Stimulated activated effector memory CD8-positive, alpha-beta T cell treated with anti-CD3 and anti-CD28 coated beads, Interleukin-12 subunit alpha, Interleukin-12 subunit beta, amount 100 ng/mL, for 72 hours (primary cell): ENCODE measurements at places on chromosomes 1 and 21.
A peak's percentile ranks its signal among the peaks of the same experiment; 100 is the strongest.

GRCh38 chr1:24929398-24930259 lies 447 bp downstream of the RUNX3 start:
- peak; percentile 57 for DNase-seq

GRCh38 chr1:217522277-217522676 lies 108.6 kb downstream of the GPATCH2 start:
- DNase-seq = no peak

DNA sequence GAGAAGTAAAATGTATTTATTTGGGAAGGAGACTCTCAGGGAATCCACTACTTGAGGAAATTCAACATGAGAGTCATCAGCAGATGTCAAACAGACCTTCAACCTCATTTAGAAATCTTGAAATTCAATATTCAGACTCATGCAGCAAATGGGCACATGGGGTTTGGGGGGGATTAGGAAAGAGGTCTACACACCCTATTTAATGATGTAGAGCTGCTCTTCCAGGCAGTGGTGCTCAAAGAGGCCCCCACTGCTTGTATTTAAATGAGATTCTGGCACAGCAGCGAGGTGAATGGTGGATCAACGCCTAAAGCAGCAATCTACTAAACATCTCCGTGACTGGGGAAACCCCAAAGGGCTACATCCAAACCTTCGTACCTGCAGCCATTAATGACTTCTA lies 213.2 kb upstream of the C8B start:
- no peak for DNase-seq

GRCh38 chr1:233042834-233043233 lies 92.4 kb downstream of the NTPCR start:
- DNase-seq = no peak

DNA sequence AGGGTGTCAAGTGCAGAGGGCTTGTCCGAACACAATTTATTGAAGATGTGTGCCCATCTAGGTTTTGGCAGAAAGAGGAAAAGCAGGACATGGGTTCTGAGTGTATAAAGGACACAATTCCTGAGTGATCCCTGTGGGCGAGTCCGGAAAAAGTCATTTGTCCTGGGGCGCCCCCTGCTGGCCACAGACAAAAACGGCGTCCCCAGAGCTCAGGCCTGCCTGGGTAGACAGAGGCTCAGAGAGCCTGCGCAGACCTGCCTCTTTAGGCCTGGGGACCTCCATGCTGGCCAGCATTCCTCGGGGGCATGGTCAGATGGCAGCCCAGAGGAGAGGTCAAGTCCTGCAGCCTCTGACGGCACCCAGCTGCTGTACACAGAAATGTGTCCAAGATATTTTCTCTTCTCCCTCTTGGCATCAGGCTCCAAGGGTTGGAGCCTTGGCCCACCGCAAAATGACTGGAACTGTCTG lies 65.5 kb upstream of the LRP8 start:
- peak; percentile 88 for DNase-seq

DNA sequence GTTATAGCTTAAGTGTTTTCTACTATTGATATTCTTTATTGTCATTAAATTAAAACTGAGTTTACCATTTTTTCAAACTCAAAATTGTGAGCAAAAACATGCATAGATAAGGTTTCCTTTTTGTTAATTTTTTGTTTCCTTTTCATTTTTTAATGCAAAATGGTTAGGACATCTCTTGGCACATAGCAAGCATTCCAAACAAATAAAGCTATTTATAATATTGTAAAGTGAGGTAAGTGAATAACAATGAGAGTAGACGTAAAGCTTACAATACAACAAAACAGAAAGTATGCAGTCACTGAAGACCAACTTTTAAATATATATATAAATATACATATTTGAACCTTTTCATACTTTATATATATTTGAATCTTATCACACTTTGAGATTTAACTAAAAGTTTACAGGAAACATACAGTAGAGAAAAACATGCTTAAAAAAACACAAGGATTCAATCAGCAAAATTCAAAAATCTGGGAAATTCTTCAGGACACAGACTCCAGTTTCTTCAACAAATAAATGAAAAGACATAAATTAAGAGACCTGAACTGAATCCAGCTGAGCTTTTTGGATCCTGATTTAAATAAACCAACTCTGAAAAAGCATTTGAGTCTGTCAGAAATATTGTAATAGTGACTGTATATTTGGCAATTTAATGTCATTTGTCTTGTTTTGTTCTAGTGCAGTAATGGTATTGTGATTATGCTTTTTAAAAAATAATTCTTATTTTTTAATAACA lies 67.5 kb upstream of the SAMSN1 start:
- DNase-seq = no peak

- DNase-seq = no peak
Observed at GRCh38 chr1:217363319-217363718, 267.6 kb downstream of the GPATCH2 start.

DNA sequence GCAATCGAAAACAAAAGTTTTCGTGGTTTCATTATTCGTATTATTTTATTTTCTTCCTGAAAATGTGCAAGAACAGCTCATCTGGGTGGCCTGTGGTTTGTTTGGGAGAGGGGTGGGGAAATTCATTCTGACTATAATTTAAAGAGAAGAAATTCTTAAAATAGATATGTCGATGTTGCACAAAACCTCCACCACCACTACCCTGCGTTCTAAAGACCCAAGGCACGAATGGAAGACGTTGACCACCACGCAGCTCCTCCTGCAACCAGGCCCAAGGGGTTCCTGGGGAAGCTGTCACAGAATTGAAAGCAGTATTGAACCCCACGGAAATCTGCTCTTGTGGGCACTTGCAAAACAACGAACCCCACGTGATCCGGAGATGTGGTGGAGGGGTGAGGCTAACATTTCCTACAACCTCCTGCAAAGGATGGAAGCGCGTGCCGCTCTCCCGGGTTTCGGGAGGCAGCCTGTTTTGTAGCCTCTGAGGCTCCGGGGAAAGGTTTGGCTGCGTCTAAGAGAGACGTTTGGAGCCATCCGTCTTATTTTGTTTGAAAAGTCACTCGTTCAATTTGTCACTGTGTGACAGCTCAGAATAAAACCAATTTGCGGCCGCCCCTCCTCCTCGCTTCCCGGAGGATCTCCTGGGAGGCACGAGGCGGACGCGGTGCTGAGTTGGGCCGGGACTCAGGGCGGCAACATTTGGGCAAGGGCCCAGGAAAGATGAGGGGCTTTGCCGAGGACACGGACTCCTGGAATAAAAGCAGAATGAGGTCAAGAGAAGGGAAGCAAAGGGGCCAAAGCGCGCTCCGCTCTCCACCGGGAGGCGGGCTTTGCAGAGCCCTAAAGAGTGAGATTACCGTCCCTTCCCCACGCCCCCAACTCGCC lies 810 bp upstream of the HLX start:
- no peak for DNase-seq

DNA sequence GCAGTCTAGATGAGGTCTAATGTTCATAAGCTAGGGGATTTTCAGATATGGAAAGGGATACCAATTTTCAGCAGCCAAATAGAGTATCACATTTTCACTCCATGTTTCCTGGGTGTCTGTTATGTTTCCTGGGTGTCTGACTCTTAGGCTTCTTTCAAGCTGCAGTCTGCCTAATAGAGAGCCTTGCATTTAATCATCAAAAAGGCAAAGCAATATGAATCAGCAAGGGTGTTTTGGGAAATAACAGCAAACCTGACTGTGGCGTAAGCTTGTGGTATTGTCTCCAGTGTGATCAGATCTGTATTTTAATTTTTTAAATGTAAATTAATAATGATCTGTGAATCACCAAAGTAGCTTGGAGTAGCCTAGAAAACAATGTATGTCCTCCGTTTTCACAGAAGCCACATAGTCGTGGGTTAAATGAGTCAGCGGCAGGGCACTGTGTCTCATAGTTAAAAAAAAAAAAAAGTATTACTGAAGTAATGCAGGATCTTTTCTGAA lies 10.4 kb downstream of the LGALS8 start:
- no peak for DNase-seq

GRCh38 chr1:16625497-16626408 lies 12.4 kb upstream of the NBPF1 start:
- peak; percentile 61 for DNase-seq

GRCh38 chr1:70487910-70488665 lies 77.0 kb downstream of the CTH start:
- DNase-seq = no peak

- no peak for DNase-seq
Observed at GRCh38 chr1:68232289-68233148, at the start of gene WLS. Gene WLS, minus strand, starts transcription at chr1:68232523. Its CDS starts 224 bp downstream, at chr1:68232299.

DNA sequence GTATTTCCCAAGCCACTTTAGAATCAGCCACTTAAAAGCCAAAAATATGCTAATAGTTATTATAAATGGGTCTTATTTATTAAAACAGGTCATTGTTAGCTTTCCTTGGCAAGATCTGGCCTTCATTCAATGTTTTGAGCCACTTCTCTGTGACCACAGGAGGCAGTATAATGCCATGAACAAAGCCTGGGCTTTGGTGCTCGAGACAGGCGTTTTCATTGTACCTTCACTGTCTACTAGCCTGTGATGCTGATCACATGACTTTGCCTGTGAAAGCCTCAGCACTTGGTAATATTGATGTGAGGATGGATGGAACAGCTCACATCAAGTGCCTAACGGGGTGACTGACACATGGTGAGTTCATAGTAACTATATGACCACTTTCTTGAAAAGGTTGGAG lies 217.0 kb downstream of the RWDD3 start:
- DNase-seq = no peak

GRCh38 chr1:186915555-186915954 lies 86.8 kb downstream of the PLA2G4A start:
- DNase-seq = no peak
